Right cardiac atrium (tissue), 5 donors: ENCODE measurements at places on chromosomes 2 and 18.

DNA sequence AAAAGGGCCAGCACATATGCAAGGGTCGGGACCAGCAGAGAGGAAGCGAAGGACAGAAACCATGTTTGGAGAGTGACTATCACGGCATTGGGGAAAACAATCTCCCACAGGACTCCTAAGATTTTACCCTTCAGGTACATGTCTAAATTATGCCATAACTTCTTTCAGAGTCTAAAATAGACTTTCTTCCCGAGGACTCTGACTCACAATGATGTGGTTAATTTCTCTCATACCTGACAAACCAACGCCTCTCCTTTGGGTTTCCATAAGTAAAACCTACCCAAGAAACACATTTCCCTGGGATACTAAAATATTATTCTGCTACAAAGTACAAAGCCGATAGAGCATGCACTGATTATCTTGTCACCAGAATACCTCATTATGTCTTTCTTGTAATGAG, 127.8 kb upstream of the NETO1 start:
- no peak for DNase-seq

GRCh38 chr2:162072181-162072702, 1.8 kb downstream of the DPP4 start:
- DNase-seq = no peak

- DNase-seq = no peak
These were observed 14.8 kb upstream of the IMP4 start for GRCh38 chr2:130327703-130328527.

GRCh38 chr18:70422391-70422965, 133.6 kb downstream of the SOCS6 start:
- DNase-seq = no peak

GRCh38 chr2:173955004-173955403, 10.2 kb downstream of the SP3 start:
- DNase-seq = no peak

GRCh38 chr2:28025123-28025522, 134.6 kb downstream of the BABAM2 start:
- DNase-seq = no peak

- no peak for DNase-seq
These were observed 46.6 kb downstream of the SLC30A6 start for GRCh38 chr2:32212295-32212694.

DNA sequence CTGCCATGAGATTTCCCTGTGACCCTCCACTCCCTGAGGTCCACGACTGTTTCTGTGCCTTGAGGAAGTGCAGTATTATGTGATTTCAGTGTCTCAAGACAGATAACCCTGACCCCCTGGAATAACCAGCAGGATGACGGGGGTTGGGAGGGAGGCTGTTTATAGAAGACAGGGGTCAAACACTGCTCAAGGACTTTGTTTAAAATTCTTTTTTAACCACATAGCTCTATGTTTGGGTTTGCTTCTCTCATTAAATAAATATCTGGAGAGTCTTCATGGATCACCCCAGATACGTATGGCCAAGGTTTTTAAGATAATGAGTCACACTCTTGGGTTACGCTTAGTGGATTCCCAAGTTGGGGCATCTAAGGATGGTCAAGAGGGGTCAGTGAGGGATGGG, 523.8 kb upstream of the TNP1 start:
- no peak for DNase-seq

DNA sequence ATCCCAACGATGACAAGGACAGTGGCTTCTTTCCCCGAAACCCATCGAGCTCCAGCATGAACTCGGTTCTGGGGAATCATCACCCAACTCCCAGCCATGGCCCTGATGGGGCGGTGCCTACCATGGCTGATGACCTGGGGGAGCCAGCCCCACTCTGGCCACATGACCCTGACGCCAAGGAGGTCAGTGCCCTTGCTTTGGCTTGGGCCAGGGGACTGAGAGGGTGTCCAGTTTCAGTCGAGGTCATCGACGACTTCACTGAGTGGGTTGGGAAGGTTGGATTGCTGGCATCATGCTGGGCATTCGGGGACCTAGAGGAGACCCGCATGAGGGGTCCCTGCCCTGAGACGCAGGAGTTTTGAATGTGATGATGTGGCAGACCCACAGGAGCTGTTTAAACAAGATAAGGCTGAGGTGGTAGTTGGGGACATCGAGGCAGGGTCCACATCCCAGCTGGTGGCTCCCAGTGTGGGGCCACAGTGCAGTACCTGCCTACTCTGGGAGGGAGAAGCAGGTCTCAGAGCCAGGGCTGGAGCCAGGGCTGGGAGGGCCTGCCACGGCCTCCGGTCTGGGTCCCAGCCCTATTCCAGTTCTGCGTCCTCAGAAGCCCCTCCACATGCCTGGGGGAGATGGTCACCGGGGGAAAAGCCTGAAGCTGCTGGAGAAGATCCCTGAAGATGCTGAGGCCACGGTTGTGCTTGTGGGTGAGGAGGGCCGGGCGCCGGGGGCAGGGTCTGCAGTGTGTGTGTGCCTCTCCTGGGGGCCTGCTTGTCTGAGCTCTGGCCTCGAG, 6.0 kb downstream of the SLC4A3 start:
- no peak for DNase-seq
